ENCODE measurements at places on chromosomes 6 and 20.
A peak's percentile ranks its signal among the peaks of the same experiment; 100 is the strongest.

DNA sequence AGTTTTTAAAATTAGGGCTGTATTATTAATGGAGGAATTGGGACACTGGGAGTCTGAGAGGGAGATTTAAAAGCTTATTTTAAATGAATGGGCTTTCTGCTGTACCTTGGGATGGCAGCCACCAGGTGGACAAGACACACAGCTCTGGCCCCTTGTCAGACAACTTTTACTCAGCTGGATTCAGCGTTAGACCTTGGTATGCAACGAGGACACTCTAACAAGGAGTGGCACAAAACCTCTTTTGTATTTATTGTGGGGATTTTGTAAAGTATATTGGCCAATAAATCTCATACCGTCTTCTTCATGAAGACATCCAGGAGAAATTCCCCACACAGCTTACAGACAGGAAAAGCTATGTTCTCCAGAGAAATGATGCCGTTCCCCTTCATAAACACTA, 105.7 kb downstream of the LCA5 start:
- no peak for DNase-seq

- peak; percentile 21 for DNase-seq
Observed at GRCh38 chr6:34981951-34982350, 92.9 kb downstream of the ANKS1A start.

DNA sequence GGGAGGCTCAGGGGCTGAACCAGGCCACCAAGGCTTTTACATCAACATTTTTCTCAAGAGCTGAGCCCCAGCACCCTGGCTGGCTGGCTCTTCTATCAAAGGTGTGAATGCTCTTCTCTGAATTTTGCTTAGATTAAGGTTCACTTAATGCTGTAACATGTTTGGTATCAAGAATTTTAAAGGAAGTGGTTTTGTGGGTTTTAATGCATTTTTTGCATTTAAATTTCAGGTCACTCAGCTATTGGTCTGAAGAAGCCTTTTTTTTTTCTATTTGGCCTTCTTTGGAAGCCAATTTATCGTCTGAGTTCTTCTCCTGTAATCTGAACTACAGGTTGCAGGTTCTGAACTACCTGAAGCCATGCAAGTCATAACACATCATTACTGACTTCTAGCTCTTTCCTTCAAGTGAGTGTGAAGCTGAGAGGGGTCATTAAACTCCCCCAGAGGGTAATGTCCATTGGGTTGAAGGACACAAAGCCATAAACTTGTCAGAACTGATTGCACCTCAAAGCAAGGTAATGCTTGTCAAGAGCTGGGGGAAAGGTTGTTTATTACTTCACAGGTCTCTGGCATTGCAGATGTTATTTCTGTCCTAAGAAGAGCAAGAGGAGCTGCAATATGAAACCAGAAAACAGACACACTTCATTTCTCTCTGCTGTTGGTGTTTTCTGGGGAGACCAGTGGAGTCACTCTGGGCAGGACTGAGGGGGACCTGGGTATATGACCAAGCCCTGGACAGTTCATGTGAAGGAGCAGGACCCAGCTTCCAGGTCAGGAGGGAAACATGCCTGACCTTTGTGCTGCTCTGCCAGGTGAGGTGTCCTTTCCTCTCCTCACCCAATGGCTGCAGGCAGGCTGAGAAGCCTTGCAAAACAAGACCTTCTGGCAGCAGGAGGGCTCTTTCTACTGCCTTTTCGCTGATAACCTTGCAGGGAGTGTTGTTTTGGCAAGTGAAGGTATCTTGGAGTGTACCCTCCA, 26.1 kb upstream of the NEDD9 start:
- DNase-seq, result no peak

DNA sequence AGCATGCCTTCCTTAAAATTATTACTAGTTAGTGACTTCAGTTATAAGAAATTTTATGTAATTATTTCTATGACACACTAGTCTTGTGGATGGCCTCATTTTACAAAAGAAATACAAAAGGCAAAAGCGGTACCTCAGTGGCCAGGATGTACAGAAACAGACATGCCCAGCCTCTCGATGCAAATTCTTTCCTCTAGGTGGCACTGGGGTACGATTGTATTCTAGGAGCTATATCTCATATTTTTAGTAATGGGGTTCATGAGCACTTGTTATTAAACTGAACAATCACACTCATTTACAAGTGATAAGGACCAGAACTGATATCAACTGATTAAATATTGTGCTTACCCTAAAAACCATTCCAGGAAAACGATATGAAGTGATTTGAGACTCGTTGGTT, 59.8 kb downstream of the SOD2 start:
- DNase-seq, result peak; percentile 4

DNA sequence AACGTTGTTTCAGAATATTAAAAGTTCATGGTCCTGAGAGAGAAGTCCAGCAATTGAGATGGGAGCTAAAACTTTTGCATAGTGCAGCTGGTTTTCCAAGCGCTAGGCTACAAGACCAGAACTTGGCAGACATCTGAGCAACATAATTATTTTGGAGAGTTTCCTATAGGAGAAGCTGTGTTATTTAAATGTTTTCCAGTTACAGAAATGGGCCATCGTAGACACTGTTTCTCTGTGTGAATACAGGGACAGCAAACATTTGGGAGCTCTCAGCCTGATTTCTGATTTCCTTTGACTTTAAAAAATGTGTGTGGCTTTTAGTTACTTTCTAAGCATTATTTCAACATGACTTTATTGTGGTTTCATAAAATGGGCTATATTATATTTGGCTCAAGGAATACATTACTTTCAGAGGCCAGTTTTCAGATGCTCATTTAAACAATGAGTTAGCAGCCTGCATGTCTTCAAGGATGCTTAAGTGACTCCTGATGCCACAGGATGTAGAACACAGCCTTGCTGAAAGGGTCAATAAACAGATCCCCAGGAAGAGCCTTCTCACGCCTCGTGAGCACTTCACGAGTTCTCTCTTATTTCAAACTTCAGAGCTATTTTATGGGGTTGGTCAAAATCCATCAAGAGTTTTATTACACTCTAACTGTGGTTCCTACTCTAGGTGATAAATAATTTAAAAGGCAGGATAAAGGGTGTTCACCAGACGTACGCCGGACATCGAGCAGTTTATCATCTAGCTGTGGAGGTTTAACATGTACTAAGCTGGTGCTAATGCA, 193.8 kb downstream of the SMOC2 start:
- DNase-seq, result no peak

GRCh38 chr20:37223053-37223452, 38.6 kb downstream of the GHRH start:
- peak; percentile 97 for DNase-seq

GRCh38 chr6:36678488-36679042, at the start of gene CDKN1A:
TSS of gene CDKN1A (plus strand) at chr6:36678714. CDS start at chr6:36684102, 5,388 bp downstream.
- peak; percentile 97 for DNase-seq

DNA sequence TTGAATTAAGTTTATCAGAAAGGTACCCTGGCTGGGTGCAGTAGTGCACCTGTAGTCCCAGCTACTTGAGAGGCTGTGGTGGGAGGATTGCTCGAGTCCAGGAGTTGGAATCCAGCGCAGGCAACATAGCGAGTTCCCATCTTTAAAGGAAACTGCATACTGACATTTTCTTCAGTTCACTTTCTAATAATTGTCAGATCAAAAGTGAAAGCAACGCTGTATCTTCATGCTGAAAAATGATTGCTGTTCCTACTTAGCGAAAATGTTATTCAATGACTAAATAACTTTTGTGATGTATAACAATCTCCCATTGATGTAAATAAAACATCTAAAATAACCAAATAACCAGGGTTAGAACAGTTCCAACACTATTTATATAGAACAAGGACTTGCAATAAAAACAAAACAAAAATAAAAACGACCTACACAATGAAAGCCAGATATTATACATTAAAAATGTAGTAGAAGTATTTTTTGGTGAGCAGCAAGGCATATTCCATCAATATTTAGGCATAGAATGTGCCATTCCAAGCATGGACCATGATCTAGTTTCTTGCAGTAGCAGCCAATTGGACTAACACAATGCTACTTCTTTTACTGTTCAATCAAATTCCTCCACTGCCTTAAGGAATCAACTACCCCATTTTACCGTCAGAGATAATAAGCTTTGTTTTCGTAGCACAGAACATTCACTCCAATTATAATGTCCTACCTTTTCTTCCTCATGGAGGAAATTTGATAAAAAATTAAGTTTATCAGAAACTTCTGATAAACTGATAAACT, 1.5 kb downstream of the LATS1 start:
- DNase-seq, result peak; percentile 16

DNA sequence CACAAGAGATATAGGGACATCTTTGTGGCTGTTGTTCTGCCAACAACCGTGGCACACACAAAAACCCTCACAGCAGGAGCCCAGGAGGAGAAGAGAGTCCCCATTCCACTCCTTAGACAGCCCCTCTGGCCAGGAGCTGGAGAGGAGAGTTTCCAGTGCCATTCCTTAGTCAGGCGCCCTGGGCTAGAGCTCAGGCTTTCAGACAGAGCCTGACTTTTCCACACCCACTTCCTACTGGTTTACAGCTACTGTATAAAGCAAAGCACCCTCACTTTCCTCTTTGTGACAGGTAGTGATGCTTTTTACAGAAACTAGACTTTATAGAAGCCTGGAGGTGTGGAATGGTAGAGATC, 145.9 kb downstream of the SYCP2 start:
- no peak for DNase-seq

- no peak for DNase-seq
Observed at GRCh38 chr20:43798291-43799149, 71.7 kb upstream of the GTSF1L start.

DNA sequence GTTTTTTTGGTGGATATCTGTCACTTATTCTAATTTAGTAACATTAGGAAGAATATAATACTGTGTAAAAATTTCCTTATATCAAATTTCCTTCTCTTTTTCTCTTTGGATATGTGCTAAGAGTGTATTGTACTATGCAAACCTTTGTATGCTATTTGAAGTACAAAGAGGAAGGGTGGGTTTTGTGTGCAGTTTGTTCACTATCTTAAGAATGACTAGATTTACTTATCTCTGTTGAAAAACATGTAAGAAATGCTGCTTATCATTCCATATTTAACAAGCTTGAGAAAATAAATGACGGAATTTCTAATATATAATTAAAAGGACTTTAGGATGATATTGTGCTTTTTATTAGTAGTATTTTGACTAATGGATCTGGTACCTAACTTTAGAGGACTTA, 13.1 kb downstream of the CD2AP start:
- DNase-seq, result no peak

GRCh38 chr6:54515713-54516112, 207.5 kb downstream of the TINAG start:
- no peak for DNase-seq

DNA sequence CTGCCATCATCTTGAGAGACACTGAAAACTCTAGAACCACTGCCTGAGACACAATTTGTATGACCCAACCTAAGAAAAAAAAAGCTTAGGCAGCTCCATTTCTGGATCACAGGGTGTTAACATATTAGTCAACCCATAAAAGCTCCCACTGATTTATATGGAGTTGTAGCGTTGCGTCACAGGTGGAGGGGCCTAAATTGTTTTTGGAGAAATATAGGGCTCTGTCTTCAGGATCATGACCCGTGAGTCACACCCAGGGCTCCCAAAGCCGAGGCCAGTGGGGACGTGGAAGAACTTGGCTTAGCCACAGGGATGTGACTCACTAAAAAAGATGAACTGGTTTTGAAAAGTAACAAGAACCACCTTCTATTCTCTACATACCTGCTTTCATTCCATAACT, 116.5 kb upstream of the BMP2 start:
- peak; percentile 75 for DNase-seq

DNA sequence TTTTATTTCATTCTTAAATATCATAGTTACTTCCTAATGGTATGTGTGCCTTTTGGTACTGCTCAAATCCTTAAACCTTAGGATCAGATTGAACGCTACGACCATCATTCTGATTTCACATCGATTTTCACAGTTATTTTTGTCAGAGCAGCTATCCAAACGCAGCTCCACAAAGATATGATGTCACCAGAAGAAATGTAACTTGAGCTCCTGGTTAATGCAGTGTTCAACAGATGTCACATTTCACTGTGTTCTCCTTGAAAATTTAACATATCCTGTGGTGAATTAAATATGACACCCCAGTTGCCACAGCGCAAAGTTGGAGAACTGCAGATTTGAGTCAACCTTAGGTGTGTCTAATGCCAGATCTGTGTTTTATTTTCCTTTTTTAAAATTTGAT, 81.4 kb downstream of the CTNNBL1 start:
- no peak for DNase-seq

DNA sequence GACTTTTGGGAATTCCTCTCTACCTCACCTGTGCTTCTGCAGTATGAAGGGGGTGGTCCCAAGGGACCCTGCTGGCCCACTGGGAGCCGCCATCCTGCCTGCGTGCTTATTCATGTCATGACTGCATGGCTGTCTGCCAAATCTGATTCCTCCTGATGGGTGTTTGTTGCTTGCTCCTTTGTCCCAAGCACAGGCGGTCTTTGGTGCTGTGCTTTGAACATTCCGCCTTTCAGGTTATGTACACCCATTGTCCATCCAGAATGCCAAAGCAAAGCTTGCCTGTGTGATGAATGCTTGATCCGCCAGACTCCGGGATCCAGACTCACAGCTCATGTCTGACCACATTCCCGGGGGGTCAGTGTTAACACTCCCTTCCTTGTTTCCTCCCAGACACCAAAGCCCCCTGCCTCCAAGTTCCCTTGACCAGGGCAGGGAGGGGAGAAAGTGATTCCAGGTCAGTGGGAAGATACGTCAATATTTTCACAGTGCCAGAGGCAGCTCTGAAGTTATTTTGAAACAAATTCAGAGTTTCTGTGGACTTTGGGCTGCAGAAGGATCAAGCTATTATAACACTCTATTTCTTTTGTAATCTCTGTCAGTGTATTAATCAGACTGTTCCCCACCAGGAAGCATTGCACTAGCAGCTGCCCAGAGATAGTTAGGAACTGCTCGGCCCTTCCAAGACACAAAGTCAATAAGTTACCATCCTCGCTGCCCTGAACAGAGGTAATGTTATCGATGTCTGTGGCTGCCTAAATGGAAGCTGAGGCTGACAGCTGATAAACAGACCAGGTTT, 9.5 kb downstream of the DAAM2 start:
- no peak for DNase-seq

DNA sequence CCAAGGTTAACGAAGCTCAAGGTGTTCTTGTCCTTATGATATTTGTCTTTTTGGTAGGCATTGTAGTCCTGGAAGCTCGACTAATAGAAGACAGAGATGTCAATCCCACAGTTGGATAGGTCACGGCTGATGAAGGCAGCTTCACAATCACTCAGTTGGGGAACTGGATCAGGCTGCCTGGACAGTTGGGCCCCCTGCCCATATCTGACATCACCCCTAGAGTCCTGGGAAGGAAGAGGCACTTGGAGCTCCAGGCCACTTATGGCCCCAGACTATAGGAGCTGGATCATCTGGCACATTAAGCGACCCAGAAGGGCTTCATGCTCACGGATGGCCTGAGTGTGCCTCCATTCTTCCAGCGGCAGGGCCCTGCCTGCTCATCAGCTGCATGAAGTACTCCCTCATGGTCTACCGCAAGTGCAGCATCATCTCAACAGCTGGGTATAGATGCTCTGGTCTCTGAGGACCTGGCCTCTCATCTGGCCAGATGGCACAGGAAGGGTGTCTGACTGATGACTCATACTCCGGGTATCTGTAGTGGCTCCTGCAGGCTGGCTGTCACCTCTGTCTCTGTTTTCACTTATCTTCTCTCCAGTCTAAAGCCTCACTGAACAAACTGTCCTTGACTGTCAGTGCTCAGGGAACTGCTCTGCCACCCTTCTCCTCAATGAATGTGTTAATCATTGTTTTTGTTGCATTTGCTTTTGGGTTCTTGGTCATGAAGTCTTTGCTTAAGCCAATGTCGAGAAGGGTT, 29.2 kb upstream of the SSR1 start:
- DNase-seq, result peak; percentile 24

- no peak for DNase-seq
Observed at GRCh38 chr6:5412017-5412416, 150.7 kb downstream of the FARS2 start.
